ENCODE measurements at places on chromosomes 3 and 15. TPM values are rescaled to one million over a fixed set of nuclear protein-coding genes. Genes with fewer than 3 reads are reported as not detected.

Gene LRRC34
- 2.7 TPM for total RNA-seq

Gene PARP14
- 24.6 TPM for total RNA-seq

Gene CKMT1B
- total RNA-seq: 3.9 TPM

Gene DOCK3
- total RNA-seq: 0.89 TPM

Gene KBTBD13
- 0.30 TPM for total RNA-seq

Gene KLHL40
- total RNA-seq: 13.4 TPM

Gene AMIGO3
- 0.10 TPM for total RNA-seq

Gene KNL1
- total RNA-seq: 11.8 TPM

Gene P4HTM
- total RNA-seq: 27.7 TPM

Gene SLC22A14
- 0.30 TPM for total RNA-seq

Gene DCLK3
- 1.1 TPM for total RNA-seq

Gene CLDN16
- 0.69 TPM for total RNA-seq

Gene BCL6
- total RNA-seq: 32.2 TPM

Gene CCR3
- 0.49 TPM for total RNA-seq

Gene C3orf85
- total RNA-seq: not detected

Gene KLHL6
- 3.1 TPM for total RNA-seq

Gene TUSC7
- not detected for total RNA-seq

DNA sequence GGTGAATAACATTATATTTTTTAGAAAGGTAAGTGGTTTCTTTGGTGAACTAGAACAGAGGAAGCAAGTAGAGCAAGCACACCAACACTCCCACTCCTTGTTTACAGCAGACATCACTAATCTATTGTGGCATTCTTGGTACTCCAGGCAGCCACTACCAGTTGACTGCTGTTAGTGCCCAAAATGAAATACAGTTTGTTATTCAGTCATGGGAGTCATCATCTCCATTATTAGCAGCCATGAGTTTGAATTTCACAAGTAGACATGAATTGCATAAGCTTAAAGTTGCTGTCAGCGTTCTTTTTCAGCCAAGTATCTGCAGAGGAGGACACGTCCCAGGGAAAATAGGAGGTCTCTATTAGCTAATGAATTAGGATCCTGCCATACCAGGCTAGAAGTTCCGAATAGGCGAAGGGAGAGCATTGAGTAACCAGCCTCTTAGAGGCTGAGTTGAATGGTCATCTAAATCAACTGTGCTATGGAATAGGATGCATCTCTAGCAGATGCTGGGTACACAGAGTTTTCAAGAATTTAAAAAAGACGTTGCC lies 252.7 kb upstream of the ICE2 start:
- DNase-seq: no peak

GRCh38 chr3:126865736-126866135 lies 117.2 kb upstream of the PLXNA1 start:
- DNase-seq: no peak

DNA sequence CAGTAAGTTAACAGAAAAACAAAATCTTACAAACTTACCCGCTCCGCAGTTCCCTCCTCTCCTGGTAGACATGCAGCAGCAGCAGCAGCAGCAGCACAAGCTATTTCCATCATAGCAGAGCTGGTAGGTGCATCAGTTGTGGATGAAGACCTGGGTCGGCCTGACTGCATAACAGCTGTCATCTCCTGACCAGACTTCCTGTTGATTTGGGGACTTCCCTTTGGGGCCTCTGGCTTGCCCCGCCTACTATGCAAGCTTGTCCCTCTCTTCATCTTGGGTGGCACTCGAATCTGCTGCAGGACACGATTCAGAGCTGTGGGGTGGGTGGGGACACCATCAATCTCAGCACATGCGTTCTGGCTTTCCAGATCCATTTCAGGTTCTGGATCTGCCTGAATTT lies 65.7 kb downstream of the TMCC1 start:
- no peak for DNase-seq

DNA sequence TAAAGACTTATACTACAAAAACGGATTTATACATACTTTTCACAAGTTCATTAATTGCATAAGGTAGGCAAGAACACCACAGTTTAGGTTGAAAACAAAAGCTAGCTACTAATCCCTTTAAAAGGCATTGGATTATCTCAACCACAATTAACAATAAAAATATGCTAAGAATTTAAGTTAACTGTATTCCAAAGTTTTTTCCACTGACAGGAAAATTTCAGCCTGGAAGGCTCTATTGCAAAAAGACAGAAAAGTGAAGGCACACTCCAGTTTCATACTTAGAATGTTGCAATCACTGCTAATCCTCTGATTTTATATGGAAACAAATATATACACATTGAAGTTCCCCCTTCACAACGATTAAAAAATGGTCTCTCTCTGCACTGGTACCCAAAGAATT lies 71.5 kb downstream of the TJP1 start:
- no peak for DNase-seq

DNA sequence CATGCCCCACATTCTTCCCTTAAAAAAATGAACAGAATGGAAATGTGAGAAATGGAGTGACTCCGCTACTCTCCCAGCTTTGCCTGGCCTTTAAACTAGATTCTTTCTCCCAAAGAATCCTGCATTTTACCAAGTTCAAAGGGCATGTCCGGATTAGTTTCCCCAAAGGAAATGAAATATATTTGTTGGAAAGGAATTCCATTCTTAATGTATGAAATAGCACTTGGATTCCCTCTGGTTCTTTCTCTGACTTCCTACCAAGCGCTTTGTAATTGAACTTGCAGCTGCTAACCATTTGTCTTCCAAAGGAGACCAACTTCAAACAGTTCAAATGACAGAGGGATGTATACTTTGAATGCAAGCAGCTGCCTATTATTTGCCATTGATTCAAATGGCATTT lies 18.9 kb downstream of the MAP2K1 start:
- DNase-seq: peak; percentile 93

DNA sequence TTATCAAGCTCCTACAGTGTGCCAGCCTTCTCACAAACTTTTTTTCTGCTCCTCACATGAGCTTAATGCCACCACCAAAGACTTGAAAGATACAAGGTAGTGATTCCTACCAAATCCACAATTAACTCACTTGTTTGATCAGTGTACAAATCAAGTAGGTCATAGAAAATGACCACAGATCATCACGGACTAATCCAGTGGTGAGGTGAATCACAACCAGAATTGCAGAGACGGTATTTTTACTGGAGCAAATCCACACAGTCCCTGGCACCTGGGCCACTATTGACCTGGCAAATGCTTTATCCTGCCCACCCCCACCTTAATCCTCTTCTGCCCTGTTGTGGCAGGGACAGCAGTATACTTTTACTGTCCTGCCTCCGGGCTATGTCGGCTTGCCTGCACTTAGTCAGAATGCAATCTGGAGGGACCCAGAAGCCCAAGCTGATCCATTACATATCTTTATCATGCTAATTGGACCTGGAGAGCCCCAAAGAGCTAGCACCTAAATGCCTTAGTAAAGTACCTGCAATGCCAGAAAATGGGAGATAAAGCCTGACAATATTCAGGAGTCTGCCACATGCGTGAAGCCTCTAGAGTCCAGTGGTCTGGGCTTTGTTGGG lies 83.9 kb upstream of the CDV3 start:
- DNase-seq: no peak

- DNase-seq: no peak
Observed at GRCh38 chr3:73685061-73685460, 60.3 kb upstream of the PDZRN3 start.

- no peak for DNase-seq
Observed at GRCh38 chr3:131004603-131005002, 22.0 kb downstream of the ASTE1 start.

GRCh38 chr3:113677737-113678136 lies 18.7 kb downstream of the USF3 start:
- no peak for DNase-seq

GRCh38 chr15:95972812-95973211 lies 357.7 kb upstream of the NR2F2 start:
- DNase-seq: no peak

DNA sequence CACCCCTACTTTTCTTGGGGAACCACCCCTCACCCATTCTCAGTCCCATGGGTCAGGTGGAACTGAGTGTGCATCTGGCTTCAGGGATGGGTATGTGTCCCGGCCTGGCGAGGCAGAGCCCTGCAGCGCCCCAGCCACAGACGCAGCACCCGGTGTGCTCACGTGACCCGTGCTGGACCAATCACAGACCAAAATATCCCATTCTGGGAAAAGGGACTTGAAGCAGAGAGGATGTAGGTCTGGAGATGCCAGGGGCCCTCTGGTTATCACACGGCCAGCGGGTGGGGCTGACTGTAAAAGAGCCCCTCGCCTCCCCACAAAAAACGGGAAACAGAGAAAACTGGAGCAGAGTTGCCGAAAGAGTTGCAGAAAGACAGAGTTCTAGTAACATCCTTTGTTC lies 138.0 kb upstream of the RAD18 start:
- no peak for DNase-seq

GRCh38 chr3:160291909-160292299 lies 66.7 kb downstream of the C3orf80 start:
- DNase-seq: no peak

DNA sequence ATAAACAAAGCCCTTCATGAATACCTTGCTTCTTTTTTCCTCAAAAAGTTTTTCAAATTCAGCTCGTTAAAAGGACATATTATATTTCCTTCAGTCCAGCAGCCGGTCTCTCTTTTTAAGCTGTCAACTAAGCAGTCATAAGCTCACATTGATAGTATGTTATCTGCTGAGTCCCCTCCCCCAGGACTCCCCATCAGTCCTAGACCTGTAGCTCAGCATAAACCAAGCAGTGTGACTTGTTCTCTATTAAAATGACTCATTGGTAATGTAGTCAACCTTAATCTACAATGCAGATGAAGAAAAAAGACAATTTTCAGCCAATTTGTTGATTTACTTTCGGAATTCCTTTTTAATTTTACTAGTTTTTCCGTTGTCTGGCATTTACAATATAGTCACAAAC lies 483.8 kb downstream of the MECOM start:
- DNase-seq: no peak

- DNase-seq: no peak
Observed at GRCh38 chr3:123713211-123713610, 128.4 kb upstream of the HACD2 start.

DNA sequence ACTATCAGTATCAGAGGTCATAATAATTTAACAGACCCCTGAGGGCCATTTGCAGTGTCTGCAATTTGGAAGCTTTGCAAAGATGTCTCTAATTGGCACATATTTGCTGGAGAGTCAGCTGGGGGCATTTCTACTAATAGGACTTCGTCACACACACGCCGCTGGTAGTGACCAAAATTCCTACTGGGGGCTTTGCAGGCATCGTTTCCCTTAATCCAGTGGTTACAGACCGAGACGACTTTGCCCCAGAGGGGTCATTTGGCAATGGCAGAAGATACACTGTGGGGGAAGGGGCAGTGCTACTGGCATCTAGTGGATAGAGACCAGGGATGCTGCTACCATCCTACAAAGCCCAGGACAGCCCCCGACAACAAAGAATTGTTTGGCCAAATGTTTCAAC lies 151.0 kb upstream of the LRTM1 start:
- DNase-seq: no peak

DNA sequence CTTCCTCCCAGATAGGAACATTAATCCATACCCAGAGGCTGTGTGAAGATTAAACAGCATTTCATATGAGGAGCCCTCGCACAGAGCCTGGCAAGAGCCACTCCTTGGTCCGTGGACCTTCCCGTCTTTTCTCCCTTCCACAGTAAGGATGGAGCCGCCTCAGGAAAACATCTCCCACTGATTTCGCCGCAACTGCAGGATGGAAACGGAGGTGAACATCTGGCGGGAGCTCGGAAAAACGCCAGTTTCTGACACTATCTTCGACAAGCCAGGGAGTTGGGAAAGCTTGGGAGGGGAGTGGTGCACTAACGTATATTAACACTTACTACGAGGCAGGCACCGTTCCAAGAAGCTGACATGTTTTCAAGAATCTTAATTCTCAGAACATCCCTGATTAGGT lies 157.9 kb downstream of the XXYLT1 start:
- peak; percentile 26 for DNase-seq

GRCh38 chr15:70633991-70634390 lies 129.4 kb downstream of the UACA start:
- DNase-seq: no peak

GRCh38 chr15:74400313-74400860 lies 32.9 kb upstream of the CYP11A1 start:
- DNase-seq: no peak

DNA sequence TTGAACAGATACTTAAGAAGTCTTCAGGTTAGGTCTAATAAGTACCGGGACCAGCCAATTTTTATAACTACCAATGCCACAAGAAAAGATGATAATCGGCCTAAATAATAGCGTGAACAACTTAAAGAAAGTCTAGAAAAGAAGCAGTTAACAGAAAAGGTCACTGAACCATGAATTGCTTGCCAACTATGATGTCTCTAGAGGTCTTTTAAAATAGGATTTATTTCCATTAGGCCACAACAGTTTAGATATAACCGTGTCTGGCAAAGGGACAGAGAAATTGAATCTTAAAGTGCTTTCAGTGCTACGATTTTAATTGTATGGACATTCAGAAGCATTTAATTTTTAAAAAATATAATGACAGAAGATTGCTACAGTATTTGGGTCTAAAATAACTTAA lies 1070.4 kb downstream of the ROBO1 start:
- DNase-seq: no peak

DNA sequence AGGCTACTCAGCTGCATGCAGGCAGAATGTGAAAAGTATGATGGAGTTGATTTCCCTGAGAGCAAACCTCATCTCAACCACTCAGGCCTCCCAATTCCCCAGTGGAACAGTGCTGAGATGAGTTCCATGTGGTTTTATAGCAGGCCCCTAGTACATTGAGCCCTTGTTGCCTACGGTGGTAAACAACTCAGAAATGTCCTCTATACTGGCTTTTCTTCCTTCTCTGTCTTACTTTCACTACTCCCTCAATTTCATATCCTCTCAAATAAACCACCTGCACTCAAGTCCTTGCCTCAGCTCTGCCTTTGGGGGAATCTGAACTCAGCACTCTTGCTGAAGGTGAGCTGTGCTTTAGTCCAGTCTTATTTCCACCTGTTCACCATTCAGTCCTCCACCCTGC lies 399.9 kb downstream of the PDCD6IP start:
- no peak for DNase-seq
